HTR-8/SVneo (cell line): ENCODE measurements at places on chromosomes 6 and 20.

DNA sequence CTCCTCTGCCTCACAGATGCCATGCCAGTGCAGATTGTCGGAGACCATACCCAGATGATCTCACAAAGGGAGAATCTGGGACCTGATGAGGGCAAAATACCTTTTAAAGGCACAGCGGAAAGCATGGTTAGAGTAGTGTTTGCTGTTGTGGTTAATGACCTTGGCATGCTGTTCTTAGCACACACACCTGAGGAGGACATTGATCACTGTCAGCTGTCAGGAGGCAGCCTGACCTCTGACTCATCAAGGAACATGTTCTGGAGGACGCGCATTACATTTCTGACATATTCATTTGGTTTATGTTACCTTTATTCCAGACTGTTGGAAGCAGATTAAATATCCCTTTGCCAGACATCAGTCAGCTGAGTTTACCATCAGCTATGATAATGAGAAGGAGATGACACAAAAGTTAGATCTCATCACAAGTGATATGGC is 57.1 kb downstream of the GOPC start:
- DNase-seq, result no peak

GRCh38 chr6:31572041-31572911 is at the start of gene LTA:
LTA (plus strand) TSS chr6:31572289; CDS start chr6:31572743, 454 bp downstream.
- DNase-seq, result no peak

DNA sequence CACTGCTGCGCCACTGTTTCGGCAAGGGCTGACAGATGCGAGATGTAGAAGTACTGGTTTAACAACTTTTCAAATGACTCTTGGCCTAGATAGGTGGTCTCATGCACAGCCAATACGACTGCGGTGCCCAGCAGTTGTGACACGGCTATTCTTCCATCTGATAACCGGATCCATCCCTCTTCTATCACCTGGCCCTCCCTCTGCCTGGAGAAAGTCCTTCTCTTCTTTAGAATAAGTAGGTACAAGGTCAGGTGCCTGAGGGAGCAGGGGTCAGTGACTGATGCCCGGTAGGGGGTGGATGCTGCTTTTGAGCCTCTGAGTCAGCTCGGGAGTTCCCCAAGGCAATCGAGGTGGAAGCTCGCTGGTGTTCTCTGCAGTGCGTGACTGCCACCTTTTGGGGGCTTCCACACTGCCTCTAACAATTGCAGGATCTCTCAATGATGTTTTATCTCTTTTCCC is 166.8 kb upstream of the GRIK2 start:
- peak; percentile 9 for DNase-seq

DNA sequence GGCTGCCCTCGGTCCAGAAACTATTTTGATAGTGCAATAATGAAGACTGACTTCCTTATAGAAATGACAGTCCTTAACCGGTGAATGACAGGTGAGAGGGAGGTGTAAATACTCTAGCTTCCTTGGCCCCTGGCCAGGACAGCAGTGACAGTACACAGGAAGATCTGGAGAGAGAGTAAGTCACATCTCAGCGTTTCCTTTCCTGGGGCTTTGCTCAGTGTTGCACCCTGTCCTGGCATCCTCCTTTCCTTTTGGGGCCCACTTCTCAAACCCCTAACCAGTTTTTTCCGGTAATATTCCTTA is 336.9 kb downstream of the CD83 start:
- DNase-seq, result no peak

DNA sequence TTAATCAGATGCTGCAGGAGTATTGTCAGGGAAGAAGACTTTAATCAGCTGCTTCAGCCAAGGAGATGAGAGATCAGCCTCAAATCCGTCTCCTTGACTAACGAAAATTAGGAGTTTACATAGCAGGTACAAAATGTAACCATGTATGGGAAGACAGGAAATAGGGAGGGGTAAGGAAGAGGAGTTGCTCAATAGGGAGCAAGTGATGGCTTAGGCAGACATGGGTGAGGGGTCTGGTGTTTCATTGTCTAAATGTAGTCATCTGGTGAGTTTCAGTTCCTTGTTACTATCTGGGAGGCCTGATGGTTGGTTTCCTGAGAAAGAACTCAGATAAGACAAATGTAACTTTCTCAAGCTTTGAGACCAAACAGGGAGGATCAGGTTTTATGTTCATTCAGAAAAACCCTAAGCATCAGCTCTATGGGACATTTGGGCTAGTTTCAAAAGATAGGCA is 217.3 kb upstream of the SULF2 start:
- DNase-seq, result no peak

DNA sequence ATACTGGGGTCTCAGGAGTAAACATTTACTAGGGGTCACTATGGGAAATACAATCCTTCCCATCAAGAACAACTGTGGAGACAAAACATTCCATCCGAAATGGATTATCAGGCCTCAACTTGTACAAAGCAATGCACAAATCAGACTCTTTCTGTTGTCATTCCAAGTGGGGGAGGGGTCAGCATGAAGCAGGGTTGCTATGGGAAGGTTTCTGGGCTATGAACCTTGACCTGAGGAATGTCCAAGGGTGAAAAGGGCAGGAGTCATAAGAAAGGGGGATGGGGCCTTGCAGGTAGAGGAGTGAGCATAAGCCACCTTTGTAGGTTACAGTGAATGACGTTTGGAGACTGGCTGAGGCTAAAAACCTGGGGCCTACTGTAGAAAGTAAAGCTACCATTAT is 3.1 kb downstream of the METTL24 start:
- DNase-seq, result no peak

GRCh38 chr6:33375143-33375671 is 16.4 kb upstream of the KIFC1 start:
- no peak for DNase-seq

DNA sequence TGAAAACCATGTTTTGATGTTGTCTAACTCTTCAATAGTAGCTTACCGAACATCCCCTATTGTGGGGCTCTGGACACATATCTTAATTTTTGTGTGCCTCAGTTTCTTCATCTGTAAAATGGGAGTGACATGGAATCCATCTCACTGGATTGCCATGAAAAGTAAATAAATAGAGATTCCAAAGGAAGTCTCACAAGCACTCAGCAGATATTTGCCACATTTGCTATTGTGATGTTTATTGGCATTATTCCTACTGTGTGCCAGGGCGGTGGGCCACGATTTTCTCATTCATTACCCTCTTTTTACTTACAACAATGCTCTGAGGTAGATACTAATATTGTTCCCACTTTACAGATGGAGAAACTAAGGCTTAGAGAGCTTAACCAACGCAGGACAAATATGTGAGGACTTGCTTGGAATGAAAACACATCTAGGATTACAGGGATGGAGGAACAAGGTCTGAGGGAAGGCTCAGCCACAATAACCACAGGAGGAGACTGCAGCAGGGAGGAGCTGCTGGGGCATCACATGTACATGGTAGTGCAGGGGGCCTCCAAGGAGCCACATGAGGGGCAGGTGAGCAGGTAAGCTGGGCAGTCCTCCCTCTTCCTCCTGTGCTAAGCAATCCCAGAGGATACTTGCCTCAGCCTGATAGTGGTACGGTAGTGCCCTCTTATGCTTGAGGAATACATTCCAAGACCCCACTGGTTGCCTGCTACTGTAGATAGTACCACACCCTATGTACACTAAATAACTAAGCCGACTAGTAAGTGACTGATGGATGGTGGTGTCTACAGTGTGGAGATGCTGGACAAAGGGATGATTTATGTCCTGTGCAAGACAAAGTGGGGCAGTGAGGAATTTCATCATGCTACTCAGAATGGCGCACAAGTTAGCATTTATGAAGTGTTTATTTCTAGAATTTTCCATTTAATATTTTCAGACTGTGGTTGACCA is 176.9 kb downstream of the FOXA2 start:
- no peak for DNase-seq

DNA sequence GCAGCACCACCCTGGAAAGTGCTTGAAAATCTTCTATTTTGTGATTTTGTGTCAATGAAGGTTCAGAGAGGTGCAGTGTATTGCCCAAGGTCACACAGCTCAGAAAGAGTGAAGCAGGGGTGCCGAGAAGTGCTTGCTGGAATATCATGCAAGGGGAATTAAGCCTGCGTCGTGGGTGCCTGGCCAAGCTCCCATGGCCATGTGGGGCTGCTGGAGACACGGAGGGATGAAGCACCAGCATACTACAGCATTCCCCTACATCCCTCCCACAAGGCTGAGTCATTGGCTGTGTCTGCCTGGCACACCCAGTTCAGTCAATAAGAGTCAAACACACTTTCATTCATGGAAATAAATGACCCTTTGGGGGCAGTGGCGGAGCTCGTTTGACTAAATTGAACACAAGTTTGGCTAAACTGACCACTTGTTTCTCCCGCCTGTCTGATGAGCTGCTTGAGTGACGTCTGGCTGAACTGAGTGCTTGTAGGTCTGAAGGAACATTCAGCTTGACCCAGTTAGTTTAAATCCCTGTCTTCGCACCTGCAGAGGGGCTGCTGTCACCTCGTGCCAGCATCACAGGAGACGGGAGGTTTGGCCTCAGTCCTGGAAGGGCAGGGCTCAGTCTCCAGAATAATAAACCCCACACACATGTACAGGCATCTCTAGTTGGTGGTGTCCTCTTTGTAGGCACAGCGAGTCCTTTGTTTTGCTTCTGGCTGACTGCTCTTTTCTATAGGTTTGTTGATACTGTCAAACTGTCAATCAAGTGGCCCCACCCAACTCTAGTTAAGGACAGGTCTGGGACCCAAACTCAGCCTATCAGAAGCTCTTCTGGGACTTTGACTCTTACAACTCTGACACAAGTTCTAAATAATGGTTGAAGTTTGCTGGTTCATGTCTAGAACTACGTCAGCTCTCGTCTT is 8.4 kb upstream of the TGM2 start:
- DNase-seq, result peak; percentile 91

GRCh38 chr6:21151530-21151929 is 442.0 kb upstream of the SOX4 start:
- no peak for DNase-seq

DNA sequence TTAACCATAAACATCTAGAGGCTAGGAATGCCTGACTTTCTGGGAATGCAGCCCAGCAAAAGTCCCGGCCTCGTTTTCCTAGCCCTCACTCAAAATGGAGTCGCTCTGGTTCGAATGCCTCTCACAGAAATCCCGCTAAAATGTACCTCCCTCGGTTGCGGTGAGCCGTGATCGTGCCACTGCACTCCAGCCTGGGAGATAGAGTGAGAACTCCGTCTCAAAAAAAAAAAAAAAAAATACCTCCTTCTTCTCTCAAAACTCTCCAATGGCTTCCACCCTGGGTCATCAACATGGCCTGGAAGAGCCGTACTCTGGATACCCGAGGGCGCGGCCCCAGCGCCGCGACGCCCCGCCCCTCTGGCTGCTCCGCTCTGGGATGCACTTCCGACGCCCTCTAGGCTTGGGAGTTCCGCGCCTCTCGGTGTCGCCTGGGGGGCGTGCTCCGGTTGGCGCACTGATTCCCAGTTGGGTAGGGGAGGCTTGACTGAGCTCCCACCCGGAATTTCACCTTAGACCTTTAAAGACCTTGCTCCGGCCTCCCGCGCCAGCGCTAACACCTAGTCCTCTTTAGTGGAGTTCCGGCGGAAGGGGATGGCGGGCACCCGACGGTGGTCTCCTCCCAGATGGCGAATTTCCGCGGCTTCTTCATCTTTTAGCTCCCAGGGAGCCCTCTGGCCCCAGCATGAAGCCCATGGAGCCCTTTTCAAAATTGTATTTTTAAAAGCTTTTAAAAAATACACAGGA is 12.3 kb downstream of the HMGN4 start:
- DNase-seq, result no peak

DNA sequence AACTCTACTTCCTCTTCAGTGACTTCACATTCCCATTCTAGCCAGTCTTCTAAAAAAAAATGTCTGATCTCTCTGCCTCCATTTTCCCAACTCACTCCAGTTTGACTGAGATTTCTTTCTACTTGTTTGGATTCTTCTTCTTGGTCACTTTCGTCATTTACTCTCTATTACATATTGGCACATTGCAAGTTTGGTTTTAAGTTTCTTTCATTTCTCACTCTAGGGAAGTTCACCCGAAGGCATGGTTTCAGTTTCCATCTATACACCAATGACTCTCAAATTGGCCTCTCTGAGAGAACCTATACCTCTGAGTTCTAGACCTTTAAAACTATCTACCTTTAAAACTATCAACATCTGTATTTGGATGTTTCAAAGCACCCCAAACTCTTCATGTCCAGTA is 51.3 kb downstream of the CD109 start:
- no peak for DNase-seq

- no peak for DNase-seq
Observed at GRCh38 chr6:13004601-13005000, 288.0 kb downstream of the PHACTR1 start.

GRCh38 chr20:39298571-39299506 is 336.7 kb downstream of the DHX35 start:
- no peak for DNase-seq

DNA sequence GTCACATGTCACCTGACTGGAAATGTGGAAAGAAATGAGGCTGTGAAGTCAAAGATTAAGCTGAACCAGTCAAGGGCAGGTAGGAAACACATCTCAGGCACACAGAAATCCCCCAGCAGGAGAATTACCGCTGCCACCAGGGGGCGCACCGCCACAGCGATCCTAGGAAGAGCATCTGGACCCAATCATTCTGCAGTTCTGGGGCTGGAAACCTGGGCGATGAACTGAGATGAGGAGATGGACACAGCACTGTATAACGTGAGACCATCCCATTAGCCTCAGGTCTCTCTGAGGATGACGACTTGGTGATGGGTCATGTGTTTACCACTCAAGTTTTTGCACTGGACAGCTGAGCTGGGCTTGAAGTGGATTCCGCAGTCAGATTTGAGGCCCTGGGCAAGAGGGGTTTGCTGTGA is 6.5 kb upstream of the SLC24A3 start:
- DNase-seq, result peak; percentile 21

DNA sequence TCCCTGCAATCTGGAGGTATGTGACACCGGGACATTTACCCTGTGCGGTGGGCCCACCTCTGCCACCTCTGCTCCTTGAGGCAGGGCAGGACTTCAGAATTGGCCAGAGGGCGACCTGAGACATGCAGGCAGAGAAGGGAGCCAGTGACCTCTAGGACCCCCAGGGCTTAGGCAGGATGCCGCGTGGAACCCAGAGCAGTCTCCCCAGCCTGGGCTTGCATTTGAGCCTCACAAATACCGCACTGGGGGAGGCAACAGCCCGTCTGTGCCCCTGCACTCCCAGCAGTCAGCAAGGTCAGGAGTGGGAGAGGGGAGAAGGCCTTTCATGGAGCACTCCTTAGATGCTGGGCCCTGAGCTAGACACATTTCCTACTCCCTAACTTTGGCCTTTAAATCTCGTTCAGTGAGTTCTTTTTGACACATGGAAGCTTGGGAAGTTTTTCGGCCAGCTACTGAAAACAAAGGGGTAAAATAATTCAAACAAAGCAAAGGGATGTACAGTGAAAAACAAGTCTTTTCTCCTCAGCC is 41.7 kb downstream of the C20orf203 start:
- DNase-seq, result no peak

- DNase-seq, result peak; percentile 74
Observed at GRCh38 chr20:61531553-61532345, 279.7 kb downstream of the CDH4 start.

- peak; percentile 63 for DNase-seq
Observed at GRCh38 chr20:59850018-59850641, 83.3 kb downstream of the SYCP2 start.

- no peak for DNase-seq
Observed at GRCh38 chr6:25579391-25579883, 72.6 kb upstream of the SCGN start.
